ENCODE measurements at places on chromosomes 5 and 9. TPM values are rescaled to one million over a fixed set of nuclear protein-coding genes. Genes with fewer than 3 reads are reported as not detected.
A peak's percentile ranks its signal among the peaks of the same experiment; 100 is the strongest.

DNA sequence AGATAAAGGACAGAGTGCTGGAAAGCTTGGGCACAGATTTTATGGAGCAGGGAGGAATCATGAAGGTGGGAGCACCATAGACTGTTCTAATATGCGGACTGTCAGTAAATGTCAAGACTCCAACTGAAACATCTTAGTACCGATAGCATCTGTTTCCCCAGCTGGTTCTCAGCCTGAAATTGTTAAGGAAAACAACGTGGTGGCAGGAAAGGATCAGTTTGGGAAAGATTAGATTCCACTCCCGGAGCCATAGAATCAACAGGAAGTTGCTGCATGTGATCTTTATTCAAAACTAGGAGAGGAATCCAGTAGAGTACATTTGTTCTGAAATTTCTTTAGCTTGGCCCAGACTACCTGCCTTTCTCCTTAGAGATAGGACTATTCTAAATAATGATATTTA is 559.1 kb downstream of the CSNK1G3 start:
- DNase-seq, result no peak

- DNase-seq, result no peak
Observed at GRCh38 chr9:93565089-93565488, 11.3 kb upstream of the PHF2 start.

GRCh38 chr5:153159616-153160015 is 330.9 kb upstream of the GRIA1 start:
- peak; percentile 87 for DNase-seq

Gene NXNL2
- 0.18 TPM for polyA plus RNA-seq

All from mammary epithelial cell (primary cell).